ENCODE measurements at places on chromosomes 3 and 15.

GRCh38 chr3:38605981-38606380 is 43.5 kb downstream of the SCN5A start:
- DNase-seq: no peak

DNA sequence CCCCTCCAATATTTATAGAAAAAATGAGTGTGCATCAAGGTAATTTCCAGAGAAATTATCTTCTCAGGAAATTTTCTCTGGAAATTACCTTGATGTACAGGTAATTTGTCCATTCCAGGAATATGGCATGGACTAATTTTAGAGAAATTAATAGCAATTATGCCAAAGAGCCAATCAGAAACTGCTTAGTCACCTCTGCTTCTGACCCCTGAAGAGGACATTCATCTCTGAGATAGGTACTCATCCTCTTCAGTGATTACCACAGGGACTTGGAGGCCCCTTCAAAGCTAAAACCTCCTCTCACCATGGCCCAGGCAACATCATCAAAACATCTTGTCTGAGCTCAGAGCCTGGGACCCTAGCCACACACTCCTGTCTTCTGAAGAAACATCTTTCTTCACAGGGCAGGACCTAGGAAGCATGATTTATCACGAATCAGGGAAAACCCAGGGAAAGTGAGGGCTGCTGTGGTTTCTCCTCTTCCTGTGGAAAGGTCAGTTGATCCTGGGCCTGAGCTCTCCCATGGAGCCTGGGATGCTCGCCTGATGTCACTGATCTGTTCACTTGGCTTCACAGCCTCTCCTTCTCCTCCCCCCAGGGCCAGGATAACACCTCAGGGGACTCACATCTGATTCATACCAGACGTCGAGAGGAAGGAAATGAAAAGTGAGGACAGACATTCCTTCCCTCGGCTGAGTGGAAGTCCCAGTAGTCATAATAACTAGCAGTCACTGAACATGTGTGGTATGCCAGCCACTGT is 210.5 kb downstream of the DTWD1 start:
- DNase-seq: no peak

DNA sequence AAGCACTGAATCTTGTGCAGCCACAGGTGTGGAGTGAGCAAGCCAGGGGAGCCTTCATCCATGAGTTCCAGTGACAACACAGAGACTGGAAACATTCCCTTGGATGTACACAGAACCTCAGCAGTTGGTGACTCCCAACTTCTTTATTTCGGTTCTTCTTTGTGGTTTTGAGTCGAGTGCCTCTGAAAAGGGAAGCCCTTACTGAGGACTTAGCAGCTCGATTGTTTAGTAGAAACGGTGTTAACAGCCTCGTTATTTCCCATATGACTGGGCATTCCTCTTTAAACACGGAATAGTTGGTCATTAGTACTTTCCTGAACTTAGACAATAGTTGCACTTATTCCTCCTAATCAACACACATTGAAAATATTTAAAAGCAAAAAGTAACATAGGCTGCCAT is 7.7 kb downstream of the SLCO3A1 start:
- DNase-seq: no peak

DNA sequence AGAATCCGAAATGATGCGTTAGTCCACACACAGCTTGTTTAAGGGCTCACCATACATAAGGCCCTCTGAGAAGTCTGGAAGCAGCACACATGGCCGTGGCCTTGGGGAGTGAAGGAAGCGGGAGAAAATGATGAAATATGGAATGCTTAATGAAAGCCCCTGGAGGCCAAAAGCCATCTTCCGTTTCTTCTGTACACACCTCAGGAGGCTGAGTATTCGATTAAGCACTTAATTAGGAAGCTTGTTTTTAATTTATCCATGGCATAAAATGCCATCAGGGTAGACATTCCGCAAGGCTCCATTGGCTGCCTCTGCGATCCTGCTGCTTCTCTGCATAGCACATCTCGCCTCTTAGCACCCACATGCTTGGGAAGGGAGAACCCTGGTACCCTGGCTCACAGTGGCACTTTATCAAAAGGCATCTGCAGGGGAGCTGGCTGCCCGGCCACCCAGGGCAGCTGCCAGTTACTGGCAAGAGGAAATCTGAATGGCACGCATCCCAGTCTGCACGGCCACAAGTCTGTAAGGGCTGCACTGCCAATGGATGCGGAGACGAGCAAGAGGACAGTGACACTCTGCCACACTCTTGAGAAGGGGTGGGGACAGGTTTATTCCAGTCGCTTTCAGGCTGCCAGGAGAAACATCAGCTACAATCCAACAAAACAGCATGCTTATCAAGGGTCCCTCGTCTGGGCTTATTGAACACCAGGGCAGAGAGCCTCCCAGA is 356.2 kb downstream of the OCA2 start:
- DNase-seq: peak; percentile 53

DNA sequence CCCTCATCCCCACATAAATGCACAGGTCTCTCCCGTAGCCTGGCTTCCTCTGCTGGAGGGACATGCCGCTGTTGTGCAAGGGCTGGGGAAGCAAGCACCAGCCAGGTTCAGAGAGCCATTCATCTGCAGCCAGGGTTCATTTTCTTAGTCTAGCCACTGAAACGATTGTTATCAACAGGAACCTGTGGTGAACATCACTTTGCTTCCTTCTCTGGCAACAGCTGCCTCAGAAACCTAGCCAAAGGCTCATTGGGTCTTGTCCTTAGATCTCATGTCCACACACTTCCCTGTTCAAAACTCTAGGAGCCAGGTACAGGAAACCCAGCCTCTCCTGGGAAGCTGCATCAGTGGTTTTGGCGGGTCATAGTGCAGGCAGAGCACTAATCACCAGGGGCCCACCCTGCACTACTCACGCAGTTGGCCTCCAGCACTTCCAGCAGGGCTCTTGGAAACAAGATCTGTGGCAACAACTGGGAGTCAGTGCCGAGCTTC is 47.0 kb downstream of the OXNAD1 start:
- no peak for DNase-seq

DNA sequence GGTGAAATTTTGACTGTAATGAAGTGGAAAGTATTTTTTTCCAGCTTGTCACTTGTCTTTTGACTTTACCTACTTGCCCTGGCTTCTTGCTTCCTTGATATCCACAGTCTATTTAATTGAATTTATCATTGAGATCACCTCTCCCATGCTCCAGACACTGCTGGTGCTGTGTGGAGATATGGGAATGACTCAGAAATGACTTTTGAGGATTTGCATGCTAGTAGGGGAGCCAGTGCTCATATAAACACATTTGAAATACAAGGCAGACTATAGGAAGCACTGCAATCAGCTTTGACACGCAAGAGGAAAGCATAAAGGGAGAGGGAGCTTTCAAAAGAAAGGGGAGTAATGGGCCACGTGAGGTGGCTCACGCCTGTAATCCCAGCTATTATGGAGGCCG is 7.3 kb upstream of the TRPM1 start:
- no peak for DNase-seq

All from putamen (tissue), 1 donor.